ENCODE measurements at places on chromosomes 3 and 15.

- no peak for DNase-seq
These were observed 51.6 kb downstream of the MOBP start for GRCh38 chr3:39519103-39519502.

DNA sequence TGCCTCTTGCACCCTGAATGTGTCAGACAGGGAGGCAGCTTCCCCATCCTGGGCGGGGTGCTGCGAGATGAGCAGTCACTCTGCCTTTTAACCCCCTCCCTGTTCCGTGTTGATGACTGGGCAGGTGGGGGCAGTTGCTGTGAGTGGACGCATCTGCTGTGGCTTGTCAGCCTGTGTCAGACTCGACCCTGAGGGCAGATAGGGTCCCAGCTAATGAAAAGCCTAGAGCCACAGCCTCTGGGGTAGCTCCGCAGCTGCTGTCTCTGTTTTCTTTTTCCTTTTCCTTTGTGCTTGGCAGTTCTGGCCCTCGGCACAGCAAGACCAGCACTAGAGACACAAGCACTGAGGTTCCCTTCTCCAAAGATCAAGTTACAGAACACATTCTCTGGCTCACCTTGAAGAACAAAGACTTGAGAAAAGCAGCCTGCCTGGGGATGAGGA lies 43.0 kb upstream of the GLCE start:
- no peak for DNase-seq

GRCh38 chr3:129180461-129180860 lies 3.2 kb downstream of the CNBP start:
- DNase-seq = no peak

DNA sequence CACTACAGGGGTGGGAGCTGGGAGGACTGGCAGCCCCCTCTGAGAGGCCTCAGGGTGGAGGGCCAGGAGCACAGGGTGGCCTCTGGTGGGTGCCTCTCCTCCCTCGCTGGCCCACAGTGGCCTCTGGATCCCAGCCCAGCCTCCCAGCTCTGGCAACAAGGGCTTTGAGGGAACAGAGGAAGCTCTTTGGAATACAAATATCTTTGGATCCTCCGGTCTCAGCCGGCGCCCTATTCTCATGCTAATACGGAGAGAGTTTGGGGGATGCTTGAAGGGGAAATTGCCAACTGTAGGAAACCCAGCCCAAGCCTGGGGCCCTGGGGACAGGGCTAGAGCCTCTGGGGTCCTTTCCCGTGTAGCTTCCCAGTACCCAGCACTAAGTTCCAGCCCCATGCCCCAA lies 33.4 kb upstream of the INSYN1 start:
- no peak for DNase-seq

DNA sequence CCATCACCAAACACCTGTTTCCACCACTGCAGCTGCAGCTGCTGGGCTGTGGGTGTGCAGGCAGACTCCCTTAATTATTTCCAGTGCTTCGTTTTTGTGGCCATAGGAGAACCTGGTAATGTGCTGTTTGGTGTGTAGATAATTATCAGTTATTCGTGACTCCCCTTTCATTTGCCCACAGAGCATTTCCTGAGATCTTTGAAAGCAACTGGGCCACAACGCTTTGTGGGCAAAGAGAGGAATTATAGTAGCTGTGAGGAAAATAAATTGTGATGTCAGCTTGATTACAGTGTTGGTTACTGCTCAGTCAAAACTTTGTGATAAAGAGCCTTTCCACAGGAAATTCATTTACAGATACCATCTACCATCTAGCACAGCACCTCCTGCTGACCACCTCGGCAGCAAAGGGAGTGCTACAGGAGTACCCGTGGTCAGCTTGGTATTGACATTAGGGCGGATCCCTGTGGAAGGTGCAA lies 193.3 kb upstream of the SLCO3A1 start:
- DNase-seq = no peak

DNA sequence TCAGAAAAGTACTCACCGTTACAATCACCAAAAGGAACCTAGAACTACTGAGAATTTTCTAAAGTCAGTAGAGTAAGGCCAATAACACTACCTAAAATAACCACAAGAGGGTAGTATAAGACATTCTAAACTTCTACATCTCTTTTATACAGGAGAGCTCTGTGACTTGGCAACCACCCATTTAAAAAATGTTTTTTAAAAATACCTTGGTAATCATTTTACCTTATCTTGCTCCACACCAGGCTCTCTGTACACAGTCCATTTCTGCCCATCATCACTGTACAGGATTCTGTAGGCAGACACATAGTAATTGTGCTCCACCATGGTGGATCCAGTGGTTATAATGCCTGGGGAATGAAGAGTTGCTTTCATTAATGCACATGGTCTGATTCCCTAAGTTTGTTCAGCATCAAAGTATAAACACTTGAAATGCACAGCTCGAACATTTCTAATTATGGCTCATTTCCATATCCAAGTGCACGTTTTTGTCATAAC lies 54.5 kb downstream of the ST3GAL6 start:
- DNase-seq = peak; percentile 68

DNA sequence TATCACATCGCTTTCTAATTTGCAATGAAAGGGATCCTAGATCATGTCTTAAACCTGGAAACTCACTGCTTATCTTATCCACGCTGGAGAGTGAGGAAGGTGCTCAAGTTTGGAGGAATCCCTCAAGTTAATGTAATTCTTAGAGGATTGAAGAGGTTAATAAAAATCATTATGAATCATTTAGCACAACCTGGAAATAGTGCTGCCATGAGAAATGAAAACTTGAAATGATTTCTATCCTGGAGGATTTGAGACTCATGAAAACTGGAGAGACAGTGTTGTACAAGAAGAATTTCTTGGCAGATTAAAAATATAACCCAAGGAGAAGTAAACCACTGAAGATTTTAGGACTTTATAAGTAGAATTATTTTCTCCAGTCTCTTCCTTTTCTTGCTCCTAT lies 125.9 kb downstream of the ADAMTS9 start:
- DNase-seq = no peak
